ENCODE measurements at places on chromosomes 1 and 21. TPM values are rescaled to one million over a fixed set of nuclear protein-coding genes. Genes with fewer than 3 reads are reported as not detected.

Gene RHCE
- total RNA-seq, result 0.26 TPM

Gene PTGFR
- total RNA-seq, result not detected

Gene ZNF697
- 17.9 TPM for total RNA-seq

Gene SFN
- total RNA-seq, result 3.8 TPM

Gene SPRR2G
- total RNA-seq, result not detected

Gene ADORA3
- not detected for total RNA-seq

DNA sequence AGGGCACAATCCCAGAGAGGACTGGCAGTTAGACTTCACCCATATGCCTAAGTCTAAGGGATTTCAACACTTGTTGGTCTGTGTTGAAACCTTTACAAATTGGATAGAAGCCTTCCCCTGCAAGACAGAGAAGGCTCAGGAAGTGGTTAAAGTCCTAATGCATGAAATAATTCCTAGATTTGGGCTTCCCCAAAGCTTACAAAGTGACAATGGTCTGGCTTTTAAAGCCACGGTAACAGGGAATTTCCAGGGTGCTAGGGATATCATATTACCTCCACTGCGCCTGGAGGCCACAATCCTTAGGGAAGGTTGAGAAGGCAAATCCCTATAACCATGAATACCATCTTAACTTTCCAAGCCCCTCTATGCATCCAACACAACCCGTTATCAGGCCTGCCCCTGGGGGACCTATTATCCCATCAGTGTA is 3.3 kb upstream of the FMO4 start:
- H3K4me3 ChIP-seq, result no peak overlapping the region
- DNase-seq, result no peak
- no peaks in the 10 kb centered on the region for H3K4me1 ChIP-seq
- H3K27me3 ChIP-seq, result no peaks in the 10 kb centered on the region
- no peaks in the 10 kb centered on the region for H3K36me3 ChIP-seq

DNA sequence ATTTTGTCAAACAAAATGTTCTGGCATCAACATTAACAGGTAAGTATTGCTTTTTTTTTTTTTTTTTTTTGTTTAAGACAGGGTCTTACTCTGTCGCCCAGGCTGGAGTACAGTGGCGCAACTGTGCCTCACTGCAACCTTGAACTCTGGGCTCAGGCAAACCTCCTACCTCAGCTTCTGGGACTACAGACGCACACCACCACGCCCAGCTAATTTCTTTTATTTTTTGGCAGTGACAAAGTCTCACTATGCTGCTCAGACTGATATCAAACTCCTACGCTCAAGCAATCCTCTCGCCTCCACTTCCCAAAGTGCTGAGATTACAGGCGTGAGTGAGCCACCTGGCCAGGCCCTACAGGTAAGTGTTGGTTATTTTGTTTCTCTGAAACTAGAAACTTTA is 2.4 kb downstream of the TUT4 start:
- H3K27ac ChIP-seq, result no peak overlapping the region
- DNase-seq, result no peak
- H3K36me3 ChIP-seq, result peaks cover 3% of the 10 kb centered on the region
- peaks cover 5% of the 10 kb centered on the region for H3K4me1 ChIP-seq
- no peaks in the 10 kb centered on the region for H3K27me3 ChIP-seq

DNA sequence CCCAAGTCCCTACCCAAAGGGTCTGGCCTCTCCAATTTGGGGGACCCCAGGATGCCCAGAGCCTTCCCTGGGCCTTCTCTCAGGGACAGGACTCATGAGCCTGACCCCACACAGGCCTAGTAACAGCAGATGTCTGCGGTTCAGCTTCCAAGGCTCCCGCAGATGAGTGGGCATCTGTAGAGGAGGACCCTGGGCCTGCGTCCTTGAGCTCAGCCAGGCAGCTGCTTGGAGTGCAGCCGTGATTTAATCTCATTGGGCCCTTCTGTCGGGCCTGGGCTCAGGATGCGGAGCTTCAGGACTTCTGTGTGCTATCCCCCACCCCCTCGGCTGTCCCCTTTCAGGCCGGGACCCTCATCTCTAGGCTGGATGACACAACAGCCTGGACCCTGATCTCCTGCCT is 35.4 kb downstream of the IGSF21 start:
- no peaks in the 10 kb centered on the region for H3K36me3 ChIP-seq
- no peak overlapping the region for H3K4me3 ChIP-seq
- peaks cover 6% of the 10 kb centered on the region for H3K4me1 ChIP-seq

DNA sequence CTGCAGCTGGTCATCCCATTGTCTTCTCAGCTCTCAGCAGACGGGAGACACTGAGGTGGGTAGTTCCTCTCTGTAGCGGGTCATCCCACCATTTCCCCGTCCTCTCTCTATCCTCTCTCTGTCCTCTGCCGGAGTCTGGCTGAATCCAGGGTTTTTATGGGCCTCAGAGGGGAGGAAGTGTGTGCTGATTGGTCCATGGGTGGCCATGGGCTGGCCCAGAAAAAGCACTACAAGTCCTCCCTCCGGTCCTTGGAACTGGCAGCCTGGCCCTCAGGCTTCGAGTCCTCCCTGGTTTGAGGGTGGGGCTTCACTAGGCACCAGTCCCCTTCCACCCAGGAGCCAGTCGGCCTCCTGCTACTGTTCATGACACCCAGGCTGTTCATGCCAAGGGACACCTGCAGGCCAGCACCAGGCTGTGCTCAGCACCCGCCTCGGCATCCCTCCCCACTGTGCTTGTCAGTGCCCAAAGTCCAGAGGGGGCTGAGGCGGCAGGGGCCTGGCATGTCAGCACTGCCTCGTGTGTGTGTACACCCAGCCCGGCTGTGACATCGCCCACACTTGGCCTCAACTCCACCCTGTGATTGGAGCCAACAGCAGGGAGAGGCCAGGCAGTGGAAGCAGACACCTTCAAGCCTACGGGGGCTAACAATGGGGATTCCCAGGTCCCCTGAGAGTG is 23.0 kb upstream of the LRRC8C start:
- no peak overlapping the region for H3K4me3 ChIP-seq
- no peak overlapping the region for H3K27ac ChIP-seq
- H3K4me1 ChIP-seq, result no peaks in the 10 kb centered on the region
- peak; percentile 40 for DNase-seq
- H3K27me3 ChIP-seq, result no peaks in the 10 kb centered on the region

DNA sequence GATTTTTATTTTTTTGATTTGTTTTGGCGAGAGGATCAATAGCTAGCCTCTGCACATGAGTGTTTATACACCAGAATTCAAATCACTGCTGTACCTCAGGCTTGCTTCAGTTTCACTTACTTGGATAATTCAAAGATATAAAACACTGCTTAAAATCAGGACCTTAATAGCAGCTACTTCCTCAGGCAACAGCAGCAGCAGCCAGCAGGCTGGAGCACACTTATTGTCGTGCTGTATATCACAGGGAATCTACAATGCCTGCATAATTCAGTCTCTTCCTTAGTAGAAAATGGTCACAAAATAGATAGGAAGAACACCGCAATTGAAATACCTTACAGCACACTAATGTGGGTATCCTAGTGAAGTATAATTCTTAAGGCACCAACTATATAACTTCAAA is 497.3 kb downstream of the NEGR1 start:
- H3K36me3 ChIP-seq, result no peaks in the 10 kb centered on the region
- no peak for DNase-seq
- H3K4me3 ChIP-seq, result no peak overlapping the region
- H3K27me3 ChIP-seq, result no peaks in the 10 kb centered on the region

DNA sequence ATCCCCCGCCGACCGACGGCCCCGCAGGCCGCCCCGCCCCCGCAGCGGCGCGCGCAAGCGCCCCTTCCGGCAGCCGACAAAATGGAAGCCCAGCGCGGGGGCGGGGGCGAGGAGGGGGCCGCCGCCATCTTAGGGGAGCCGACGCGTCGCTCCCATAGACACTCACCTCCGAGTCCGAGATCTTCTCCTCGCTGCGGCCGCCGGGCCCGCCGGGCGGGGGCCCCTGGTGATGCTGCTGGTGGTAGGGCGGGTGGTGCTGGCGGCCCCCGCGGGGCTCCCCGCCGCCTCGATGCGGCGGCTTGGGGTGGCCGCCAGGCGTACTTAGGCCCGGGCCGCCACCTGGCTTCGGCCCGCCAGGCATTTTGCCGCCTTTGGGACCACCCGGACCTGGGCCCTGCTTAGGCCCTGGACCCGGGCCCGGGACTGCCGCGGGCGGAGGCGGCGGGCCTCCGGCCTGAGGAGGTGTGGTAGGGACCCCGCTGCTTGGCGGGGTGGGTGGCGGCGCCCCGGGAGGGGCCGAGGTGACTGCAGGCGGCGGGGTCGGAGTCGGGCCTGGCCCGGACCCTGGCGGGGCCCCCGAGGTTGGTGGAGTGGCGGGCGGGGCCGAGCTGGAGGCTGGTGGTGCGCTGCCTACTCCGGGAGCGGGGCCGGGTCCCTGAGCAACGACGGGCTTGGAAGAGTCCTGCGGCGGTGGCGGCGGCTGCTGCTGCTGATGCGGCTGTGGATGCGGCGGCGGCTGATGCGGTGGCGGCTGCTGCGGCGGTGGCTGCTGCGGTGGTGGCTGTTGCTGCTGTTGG is 691 bp downstream of the SFPQ start:
- H3K27me3 ChIP-seq, result no peaks in the 10 kb centered on the region
- peak; percentile 73 for DNase-seq
- H3K27ac ChIP-seq, result no peak overlapping the region
- peak overlapping the region; percentile 98 for H3K4me3 ChIP-seq
- peaks cover 45% of the 10 kb centered on the region for H3K36me3 ChIP-seq
- H3K4me1 ChIP-seq, result no peaks in the 10 kb centered on the region

GRCh38 chr21:41425954-41426675 is at the start of gene MX1:
Gene MX1, plus strand, starts transcription at chr21:41426239. Its CDS starts 5,832 bp downstream, at chr21:41432071.
- peak; percentile 56 for DNase-seq
- H3K4me1 ChIP-seq, result no peaks in the 10 kb centered on the region
- peak within 1 kb of the TSS; percentile 62 for H3K4me3 ChIP-seq
- no peak within 1 kb of the TSS for H3K27ac ChIP-seq
- H3K36me3 ChIP-seq, result no peaks in the 10 kb centered on the region

DNA sequence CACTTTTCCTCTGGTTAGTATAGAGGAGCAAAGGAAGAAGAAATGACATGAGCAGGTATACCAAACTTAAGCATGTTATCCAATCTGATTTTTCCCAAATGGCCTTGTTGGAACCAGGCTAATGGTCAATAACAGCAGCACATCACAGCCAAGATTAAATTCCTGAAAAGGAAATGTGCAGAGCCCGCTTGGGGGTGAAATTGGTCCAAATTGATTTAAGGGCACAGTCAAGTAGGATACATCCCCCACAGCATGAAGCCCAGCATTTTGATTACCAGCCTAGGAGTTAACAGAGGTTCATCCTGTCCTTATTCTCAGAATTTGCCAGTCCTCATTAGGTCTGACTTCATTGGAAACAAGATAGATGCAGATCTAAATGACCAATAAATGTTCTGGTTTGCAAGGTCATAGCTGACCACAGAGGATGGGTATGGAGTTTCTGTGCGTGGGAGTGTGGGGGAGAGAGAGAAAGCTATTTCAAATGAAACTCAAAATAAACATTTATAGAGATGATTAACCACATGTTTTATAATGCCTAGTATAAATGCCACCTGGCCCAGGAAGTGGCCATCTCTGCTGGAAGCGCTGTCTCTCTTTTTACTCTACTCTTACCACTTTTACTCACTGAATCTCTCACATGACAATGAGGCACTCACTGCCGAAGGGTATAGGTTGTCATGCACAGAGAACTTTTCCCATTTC is 38.7 kb downstream of the RGS5 start:
- H3K4me1 ChIP-seq, result no peaks in the 10 kb centered on the region
- H3K27ac ChIP-seq, result no peak overlapping the region
- no peak overlapping the region for H3K4me3 ChIP-seq
- peaks cover 6% of the 10 kb centered on the region for H3K36me3 ChIP-seq
- no peaks in the 10 kb centered on the region for H3K27me3 ChIP-seq

DNA sequence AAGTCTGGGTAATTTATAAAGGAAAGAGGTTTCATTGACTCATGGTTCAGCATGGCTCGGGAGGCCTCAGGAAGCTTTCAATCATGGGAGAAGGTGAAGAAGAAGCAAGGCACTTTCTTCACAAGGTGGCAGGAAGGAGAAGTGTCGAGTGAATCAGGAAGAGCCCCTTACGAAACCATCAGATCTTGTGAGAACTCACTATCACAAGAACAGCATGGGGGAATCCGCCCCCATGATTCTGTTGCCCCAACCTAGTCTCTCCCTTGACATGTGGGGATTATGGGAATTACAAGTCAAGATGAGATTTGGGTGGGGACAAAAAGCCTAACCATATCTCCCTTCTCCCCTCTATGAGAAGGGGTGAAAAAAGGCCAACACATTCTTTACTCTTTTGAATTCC is 11.2 kb upstream of the IVNS1ABP start:
- H3K27ac ChIP-seq, result no peak overlapping the region
- peaks cover 5% of the 10 kb centered on the region for H3K4me1 ChIP-seq
- H3K4me3 ChIP-seq, result no peak overlapping the region
- DNase-seq, result no peak

DNA sequence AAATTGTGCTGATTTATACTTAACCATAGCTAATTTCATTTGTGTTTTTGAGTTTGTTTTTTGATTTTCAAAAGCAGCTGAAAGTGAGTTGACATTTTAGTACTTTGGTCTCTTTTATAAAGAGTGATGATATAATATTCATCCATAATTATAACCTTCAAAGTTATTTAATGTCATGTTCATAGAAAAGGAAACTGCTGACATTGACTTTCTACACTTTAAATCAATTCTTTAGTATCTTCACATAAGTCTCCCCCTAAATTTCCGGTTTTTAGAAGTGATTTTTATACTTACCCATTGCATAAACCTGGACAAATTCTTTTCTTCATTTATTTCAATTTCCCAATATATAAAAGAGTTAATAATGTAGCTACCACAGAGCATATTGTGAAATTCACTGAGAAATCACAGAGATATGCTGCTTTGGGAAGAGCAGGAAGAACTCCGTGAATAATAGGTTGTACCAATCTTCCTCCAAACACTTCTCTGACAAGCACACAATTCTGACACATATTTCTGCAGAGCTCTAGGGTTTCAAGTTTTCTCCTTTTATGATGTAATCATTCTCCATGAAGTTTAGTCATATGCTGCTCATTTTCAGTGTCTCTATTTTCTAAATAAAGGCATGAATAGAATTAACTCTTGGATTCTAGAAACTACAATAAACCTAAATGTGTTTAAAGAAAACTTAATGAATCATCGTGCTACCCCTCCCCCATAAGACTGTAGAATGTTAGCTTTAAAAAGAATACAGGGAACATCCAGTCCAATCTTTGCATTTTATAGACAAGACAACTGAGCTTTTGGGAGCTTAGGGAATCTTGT is 25.6 kb upstream of the CDC42BPA start:
- H3K27me3 ChIP-seq, result no peaks in the 10 kb centered on the region
- no peak overlapping the region for H3K4me3 ChIP-seq
- no peaks in the 10 kb centered on the region for H3K36me3 ChIP-seq
- no peak for DNase-seq

DNA sequence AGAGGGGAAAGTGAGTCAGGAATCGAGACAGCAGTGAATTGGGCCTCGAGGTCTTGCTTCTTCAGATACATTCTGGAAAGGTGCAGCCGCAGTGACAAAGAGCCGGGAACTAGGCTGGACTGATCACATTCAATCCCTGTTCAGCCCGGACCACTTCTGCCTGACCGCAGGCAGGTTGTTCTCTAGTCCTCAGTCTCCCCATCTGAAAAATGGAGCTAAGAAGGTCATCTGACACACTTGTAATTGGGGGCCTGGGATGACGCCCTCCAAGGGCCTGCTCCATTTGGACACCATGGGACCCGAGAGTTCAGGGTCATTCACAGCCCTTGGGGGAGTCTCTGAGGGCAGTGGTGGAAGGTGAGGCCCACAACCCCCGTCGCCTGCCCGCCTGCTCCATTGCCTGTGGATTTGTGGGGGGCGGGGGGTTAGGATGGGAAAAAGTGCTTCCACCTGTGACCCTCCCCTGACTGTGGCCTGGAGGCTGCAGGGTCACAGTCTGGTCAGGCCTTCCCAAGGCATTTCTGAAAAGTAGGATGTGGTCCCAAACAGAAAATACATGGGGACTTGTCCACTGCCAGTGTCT is 87.9 kb upstream of the CSF3R start:
- no peak for DNase-seq
- no peaks in the 10 kb centered on the region for H3K4me1 ChIP-seq

Data from H9 (cell line).